ENCODE measurements at places on chromosomes 5 and 9.

DNA sequence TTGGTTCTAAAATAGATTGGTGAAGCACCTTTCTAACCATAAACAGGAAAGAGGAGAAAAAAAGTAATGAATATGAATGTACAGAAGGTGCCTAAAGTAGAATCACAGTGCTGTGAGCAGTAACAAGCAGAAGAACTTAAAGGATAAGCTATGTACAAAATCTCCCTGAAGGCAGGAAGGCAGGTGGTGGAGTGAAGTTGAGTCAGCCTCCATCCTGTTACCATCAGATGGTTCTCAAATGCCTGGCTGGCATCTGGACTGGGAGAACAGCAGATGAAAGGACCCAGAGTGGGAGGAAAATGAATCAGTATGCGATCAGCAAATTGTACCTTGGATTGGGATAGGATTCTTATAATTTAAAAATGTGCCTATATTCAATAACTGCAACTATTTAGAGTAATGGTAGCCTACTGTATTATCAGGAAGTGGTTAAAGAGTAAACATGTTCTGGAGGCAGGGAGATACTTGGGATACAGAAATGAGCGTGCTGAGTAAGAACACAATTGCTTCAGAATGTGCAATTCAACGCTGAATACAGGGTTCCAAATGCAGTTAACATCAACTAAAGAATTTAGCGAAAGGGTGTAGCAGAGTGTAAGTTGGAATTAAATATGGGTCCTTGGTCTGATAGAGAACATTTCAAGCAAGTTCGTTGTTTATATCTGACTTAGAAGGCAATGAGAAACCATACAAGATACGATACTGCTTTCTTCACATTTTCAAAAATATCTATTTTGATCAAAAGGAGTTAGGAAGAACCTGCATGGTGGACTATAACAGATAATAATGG lies 21.1 kb upstream of the FER start:
- no peak for DNase-seq
- H3K4me1 ChIP-seq = peaks cover 31% of the 10 kb centered on the region
- H3K27ac ChIP-seq = peak overlapping the region; percentile 93
- H3K27me3 ChIP-seq = no peaks in the 10 kb centered on the region
- H3K36me3 ChIP-seq = no peaks in the 10 kb centered on the region

- no peaks in the 10 kb centered on the region for H3K4me1 ChIP-seq
- no peak overlapping the region for H3K27ac ChIP-seq
- no peak overlapping the region for H3K4me3 ChIP-seq
- no peaks in the 10 kb centered on the region for H3K27me3 ChIP-seq
- DNase-seq = no peak
- no peaks in the 10 kb centered on the region for H3K36me3 ChIP-seq
Observed at GRCh38 chr9:131082774-131083512, 13.4 kb upstream of the AIF1L start.

GRCh38 chr5:13501176-13501575 lies 443.3 kb downstream of the DNAH5 start:
- H3K4me3 ChIP-seq = no peak overlapping the region
- no peak for DNase-seq
- no peaks in the 10 kb centered on the region for H3K36me3 ChIP-seq
- H3K4me1 ChIP-seq = no peaks in the 10 kb centered on the region
- H3K27me3 ChIP-seq = no peaks in the 10 kb centered on the region

DNA sequence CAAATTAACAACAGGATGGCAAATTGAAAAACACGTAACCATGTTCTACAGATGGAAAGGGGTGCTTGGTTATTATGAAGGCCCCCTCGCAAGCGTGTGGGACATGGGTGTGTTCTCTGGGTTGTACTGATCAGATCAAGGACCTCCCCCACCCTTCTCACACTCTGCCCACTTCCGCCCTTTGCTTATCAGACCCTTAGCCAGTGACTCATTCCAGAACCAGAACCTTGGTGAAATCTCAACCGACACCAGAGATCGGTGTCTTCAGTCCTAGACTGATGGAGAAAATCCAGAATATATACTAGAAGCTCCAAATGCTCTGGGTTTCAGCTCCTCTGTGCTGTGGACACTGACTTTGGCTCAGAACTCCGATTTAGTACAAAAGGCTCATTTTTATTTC lies 64.9 kb downstream of the PTTG1 start:
- no peak overlapping the region for H3K27ac ChIP-seq
- H3K4me3 ChIP-seq = no peak overlapping the region
- no peaks in the 10 kb centered on the region for H3K4me1 ChIP-seq
- no peaks in the 10 kb centered on the region for H3K36me3 ChIP-seq
- no peak for DNase-seq
- no peaks in the 10 kb centered on the region for H3K27me3 ChIP-seq

DNA sequence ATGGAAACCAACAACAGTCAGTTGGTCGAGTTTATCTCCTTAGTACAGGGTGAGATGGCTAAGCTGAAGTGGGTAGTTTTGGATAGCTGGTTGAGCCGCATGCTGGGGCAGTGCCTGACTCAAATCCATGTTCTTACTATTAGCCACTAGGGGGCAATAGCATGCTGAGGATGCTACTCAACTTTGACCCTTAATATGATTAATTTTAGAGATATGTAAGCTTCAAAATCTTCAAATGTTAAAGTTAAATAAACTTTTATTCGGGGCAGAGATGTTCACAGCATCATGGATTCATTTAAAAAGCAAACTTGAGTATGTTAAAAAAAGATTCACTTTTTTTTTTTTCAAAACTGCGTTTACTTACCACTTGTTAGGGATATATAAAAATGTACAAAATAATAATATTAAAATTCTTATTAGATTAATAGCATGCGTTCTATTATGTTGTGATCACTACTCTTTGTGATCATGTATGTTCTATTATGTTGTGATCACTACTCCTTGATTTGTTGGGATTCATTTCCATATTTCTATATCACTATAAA lies 57.0 kb downstream of the C9orf153 start:
- no peaks in the 10 kb centered on the region for H3K36me3 ChIP-seq
- H3K27me3 ChIP-seq = no peaks in the 10 kb centered on the region
- H3K4me3 ChIP-seq = no peak overlapping the region
- no peak overlapping the region for H3K27ac ChIP-seq

DNA sequence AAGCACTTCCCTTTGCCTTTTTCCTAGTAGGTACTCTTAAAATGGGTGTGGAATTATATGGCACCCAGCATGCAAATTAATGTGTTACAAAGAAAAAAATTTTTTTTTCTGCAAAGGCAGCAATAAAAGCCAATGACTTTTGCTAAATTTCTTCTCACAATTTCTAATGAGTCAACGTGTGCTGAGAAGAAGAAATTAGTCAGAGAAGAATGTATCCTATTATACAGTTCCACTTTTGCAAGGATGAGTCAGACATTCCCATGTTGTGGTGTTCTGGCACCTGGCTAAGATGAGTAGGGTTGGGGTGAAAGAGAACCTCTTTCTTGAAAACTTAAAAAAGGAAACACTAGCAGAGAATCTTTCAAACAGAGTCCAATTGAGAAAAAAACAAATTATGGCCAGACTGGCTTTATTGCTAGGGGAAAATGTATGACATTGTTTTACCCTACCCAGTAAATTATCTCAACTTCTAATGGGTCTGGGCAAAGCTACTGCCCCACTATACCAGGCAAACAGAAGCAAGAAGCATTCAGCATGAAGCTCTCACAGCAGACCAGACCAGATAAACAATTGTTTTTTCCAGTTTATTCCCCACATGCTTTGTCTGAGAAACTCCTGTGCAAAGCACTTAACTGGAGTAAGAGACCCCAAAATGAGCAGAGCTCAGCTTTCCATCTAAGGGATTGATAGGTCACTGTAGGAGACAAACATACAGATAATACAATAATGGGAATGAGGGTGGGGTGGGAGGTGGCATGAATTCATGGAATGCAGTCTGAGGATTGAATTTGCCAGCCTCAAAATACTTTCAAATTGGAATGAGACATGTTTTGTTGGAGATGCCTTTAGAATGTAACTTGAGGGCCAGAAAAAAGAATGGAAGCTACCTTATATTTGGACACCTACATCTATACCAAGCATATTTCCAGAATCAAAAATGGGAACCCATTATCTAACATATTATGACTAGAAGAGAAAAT lies 220.8 kb upstream of the RFX3 start:
- no peak overlapping the region for H3K4me3 ChIP-seq
- H3K27me3 ChIP-seq = no peaks in the 10 kb centered on the region
- no peaks in the 10 kb centered on the region for H3K36me3 ChIP-seq
- peak overlapping the region; percentile 5 for H3K27ac ChIP-seq
- H3K4me1 ChIP-seq = no peaks in the 10 kb centered on the region

DNA sequence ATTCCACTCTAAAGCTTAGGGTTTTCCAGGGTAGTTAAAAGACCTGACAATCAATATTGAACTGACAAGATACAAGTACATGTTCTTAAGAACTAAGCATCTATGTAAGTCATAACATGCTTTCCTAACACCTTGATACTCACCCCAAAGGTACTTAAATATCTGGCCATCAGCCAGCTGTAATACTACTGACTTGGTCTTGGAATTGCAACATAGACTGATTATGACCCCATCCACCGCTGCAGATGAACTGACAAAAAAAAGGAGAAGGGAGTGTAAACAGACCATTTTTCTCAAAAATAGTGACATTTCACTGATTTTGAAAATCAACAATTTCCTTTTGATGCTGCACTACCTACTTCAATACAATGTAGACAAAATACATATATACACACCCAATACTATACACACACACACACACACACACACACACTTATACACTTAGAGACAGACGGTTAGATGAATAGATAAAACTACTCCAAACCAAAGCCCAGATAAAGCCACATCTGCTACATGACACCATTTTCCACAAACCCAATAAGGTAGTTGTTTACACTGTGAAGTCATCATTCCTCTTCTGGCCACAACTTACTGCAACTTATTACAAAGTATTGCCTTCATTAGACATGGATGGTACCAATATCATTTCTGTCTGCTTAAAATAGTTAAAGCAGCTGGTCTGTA lies 30.4 kb downstream of the ELP1 start:
- peaks cover 96% of the 10 kb centered on the region for H3K36me3 ChIP-seq
- H3K27me3 ChIP-seq = no peaks in the 10 kb centered on the region
- H3K4me3 ChIP-seq = no peak overlapping the region
- no peak for DNase-seq
- H3K27ac ChIP-seq = no peak overlapping the region
- no peaks in the 10 kb centered on the region for H3K4me1 ChIP-seq

DNA sequence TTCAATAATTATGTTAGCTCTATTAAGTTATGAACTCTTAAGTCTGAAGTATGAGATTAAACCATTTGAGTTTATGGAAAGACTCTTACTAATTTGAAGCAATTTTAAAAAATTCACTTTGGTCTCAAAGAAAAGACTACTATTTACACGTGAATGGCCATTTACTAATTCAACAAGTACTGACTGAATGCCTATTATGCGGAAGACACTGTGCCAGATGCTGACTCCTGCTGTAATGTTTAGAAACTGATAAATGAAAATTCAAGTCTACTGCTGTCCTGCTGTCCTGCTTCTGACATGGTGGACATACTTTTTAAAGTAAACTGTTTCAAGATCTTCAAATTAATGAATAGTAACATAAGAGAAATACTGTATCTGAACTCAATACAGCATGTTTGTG lies 116.2 kb downstream of the MPDZ start:
- no peak for DNase-seq
- no peaks in the 10 kb centered on the region for H3K36me3 ChIP-seq
- H3K4me1 ChIP-seq = no peaks in the 10 kb centered on the region
- no peak overlapping the region for H3K4me3 ChIP-seq
- H3K27ac ChIP-seq = no peak overlapping the region

Data from tibial nerve (tissue), 4 donors.